ENCODE measurements at places on chromosomes 16 and 17.

DNA sequence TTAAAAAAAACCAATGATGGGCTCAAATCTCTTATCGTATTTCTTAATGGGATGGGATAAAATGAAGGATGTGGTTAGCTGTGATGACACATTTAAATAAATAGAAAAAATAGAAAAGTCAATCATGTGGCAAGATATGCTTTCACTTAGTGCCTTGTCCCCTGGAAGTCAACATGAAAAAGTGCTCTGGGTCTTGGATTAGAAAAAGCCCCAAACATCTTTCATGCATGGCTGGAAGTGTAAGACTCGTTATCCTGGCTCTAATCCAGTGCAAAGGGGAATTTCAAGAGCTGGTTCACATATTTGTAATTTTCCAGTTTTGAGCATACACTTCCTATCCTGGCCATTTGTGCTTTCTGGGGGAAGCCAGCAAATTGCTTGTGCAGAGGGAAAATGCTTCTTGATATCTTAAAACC lies 160.9 kb downstream of the MAP2K6 start:
- DNase-seq, result no peak

DNA sequence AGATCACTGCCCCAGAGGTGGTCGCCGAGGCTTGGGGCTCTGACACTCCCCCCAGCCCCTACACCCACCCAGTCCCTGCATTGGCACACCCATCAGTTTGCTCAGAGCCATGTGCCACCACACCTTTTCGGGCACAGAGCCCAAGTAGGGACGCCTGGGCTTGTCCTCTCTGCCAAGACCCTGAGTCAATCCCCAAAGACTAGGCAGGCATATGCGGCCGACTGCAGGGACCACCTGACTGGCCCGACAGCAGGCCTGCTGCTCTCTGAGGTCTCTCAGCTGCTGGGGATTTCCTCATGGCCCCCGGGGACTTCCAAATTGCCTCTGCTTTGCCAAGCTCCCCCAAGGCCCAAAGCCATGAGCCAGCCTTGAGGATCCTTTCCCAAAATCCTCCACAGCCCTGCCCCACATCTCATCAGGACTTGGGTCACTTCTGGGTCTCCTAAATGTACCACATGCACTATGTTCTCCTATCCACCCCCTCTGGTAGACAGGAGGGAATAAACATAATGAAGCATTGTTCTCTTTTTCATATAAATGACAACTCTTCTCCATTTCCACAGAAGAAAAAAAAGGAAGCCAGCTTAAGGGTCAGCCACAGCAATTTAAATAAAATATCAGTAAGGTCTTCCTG lies 30.6 kb downstream of the MYO18A start:
- DNase-seq, result no peak

DNA sequence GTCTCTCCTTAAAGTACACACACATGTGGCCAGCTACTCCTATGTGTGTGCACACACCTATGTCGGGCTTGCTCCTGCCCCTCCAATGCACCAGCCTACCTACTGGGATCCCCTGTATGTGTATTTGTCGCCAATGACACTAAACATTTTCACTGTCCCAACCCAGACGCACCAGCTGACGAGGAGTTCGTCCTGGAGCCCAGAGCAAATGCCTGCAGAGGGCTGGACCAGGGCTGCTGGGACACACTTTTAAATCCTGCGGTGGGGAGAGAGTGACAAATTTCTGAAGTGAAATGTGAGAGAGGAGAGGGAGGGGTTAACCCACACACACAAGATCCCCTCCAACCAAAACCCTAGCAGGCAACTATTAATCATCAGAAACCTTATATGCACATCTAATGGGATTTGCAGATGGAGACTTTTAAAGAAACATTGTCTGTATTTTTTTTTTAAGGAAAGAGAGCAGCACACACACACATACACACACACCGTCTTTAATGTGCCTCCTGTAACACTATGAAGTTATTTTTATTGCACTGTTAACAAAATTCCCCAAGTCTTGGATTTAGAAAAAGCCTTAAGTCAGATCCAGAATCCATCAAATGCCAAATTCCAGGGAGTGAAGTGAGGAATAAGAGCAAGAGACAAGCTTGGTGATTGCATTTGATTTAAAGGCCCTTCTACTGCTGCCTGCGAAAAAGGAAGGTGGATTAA lies at the start of gene MEOX1:
MEOX1 (minus strand) TSS at position 224 of the 714 bp plus-strand sequence. CDS start 388 bp downstream, outside the sequence.
- DNase-seq, result peak; percentile 39

GRCh38 chr16:16830401-16830800 lies 451.5 kb downstream of the NPIPA7 start:
- DNase-seq, result no peak

- no peak for DNase-seq
Measured at GRCh38 chr17:64133546-64134215, 3.7 kb upstream of the ERN1 start.
